ENCODE measurements at places on chromosomes 7 and 10.
A peak's percentile ranks its signal among the peaks of the same experiment; 100 is the strongest.

- DNase-seq: no peak
Observed at GRCh38 chr10:52814506-52814905, 41.9 kb upstream of the MBL2 start.

DNA sequence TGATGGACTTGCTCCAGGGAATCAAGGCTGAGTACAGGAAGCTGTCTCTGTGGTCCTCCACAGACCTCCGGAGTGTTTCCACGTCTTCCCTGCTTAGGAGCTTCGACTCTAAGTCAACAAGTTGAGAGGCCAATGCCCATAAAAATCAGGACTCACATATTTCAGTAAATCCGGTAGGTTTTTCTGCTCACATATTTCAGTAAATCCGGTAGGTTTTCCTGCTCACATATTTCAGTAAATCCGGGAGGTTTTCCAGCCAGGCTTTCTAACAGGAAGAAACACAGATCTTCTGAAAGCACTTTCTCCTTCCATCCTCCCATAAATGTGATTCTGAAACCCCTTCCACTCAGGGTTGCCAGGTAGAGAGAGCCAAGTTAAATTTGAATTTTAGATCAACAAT lies 340.1 kb upstream of the SHH start:
- no peak for DNase-seq

DNA sequence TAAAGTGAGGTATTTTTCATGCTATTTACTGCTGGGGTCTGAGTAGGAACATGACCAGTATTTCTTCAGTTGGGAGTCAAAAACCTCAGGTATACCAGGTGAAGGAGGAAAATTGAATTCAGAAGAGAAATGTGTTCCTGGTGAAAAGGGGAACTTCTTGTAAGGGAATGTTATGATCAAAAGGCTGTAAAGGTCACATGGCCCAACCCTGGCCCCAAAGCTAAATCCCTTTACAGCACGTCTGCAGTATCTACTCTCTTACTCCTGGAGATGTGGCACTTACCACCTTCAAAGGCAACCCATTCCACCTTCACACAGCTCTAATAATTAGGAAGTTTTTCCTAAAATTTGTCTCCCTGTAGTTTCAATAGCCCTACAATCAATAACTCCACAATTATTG lies 15.2 kb downstream of the PIK3AP1 start:
- no peak for DNase-seq

DNA sequence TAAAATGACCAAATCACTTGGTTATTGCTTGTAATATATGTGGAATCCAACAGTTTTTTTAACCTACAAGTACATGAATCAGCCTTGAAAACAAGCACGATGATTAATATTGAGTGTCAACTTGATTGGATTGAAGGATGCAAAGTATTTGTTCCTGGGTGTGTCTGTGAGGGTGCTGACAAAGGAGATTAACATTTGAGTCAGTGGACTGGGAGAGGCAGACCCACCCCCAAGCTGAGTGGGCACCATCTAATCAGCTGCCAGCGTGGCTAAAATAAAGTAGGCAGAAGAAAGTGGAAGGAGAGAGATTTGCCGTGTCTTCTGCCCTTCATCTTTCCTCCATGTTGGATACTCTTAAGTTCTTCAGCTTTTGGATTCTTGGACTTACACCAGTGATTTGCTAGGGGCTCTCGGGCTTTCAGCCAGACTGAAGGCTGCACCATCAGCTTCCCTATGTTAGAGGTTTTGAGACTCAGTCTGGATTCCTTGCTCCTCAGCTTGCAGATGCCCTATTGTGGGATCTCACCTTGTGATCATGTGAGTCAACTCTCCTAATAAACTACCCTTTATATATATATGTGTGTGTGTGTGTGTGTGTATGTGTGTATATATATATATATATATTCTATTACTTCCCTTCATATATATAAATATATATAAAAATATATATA lies 118.4 kb upstream of the WDR11 start:
- no peak for DNase-seq

- DNase-seq: no peak
Observed at GRCh38 chr7:138002828-138003189, 923 bp upstream of the CREB3L2 start.

DNA sequence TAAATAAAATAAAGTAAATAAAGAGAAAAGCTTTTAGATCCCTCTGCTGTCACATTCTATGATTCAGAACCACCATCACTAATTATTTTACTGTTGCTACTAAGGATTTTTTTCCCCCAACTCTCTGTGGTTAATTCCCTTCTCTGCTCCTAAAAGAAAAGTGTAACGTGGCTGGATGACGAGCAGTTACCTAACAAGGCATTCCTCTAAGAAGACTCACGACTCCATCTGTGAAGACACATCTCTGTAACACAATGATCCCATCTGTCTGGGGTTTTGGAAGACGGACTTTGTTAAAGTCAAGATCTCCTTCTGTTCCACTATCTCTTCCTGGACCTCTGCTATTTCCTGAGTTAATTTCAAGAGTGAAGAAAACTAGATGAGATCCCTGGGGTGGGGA lies 179.9 kb downstream of the SFMBT2 start:
- no peak for DNase-seq

- DNase-seq: no peak
Observed at GRCh38 chr7:120165227-120165626, 107.7 kb upstream of the KCND2 start.

GRCh38 chr7:126973066-126973465 lies 279.7 kb downstream of the GRM8 start:
- DNase-seq: no peak

GRCh38 chr7:2864204-2864985 lies 20.3 kb upstream of the GNA12 start:
- DNase-seq: no peak

GRCh38 chr10:74643596-74643975 lies 182.8 kb upstream of the KAT6B start:
- no peak for DNase-seq

GRCh38 chr7:102429141-102429899 lies 4.1 kb upstream of the ORAI2 start:
- no peak for DNase-seq

- no peak for DNase-seq
Observed at GRCh38 chr7:101832685-101833375, 15.4 kb downstream of the CUX1 start.

DNA sequence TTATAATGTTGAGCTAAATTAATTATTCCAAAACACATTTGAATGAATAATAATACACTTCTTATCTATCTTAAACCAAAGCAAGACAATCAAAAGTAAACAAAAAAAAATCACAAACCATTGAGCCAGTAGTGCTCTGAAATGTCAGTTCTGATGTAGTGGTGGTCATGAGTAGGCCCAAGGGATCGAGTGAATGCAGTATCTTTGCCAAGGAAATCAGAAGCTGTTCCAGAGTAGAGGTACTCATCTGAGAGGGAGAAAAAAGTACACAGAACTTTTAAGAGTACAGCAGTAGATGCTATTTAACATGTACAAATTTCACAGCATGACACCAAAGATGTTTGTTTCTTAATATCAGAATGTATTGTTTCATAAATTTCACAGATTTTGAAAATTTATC lies 121.5 kb downstream of the SEMA3D start:
- no peak for DNase-seq

DNA sequence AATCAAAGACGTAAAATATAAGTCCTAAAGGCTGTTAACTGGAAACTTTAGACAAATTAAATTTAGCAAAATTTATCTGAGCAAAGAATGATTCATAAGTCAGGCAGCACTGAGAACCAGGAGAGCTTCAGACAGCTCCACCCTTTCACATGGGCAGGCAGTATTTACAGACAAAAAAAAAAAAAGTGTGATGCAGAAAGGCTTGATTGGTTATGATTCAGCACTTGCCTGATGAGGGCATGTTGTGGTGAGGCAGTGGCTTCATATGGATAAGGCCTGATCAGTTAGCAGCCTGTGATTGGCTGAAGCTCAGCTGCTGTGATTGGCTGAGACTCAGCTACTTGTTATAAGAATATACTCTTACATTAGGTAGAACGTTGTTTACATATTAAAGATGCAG lies 495.4 kb upstream of the POM121L12 start:
- no peak for DNase-seq

DNA sequence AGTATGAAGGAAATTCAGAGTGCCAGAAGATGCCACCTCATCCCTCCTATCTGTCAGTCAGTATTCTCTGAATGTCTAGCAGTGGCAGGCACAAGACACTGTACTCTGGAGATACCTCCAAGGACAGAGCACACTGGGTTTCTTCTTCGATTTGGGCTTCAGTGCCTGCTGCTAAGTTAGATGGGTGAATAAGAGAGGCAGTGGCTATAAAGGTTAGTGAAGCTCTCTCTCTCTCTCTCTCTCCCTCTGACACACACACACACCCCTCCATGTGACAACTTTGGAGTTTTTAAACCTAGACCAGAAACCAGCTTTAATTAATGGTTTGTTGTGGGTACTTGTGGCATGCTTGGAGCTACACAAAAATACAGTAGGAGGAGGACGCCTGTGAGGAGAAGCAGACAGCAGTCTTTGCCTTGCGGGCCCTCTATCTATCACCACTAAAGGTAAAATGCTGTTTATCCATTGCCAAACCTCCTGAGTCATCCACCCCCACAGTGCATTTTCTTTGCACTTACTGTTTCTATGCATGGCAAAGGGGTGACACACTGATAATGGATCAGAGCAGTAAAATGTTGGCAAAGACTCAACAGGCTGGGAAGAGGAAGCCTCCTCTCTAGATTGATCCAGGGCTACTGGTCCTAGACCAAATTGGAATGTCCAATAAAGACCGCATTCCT lies 102.5 kb downstream of the TRIL start:
- peak; percentile 87 for DNase-seq

GRCh38 chr7:132930881-132931280 lies 151.0 kb downstream of the CHCHD3 start:
- DNase-seq: no peak

GRCh38 chr7:69527706-69528105 lies 70.6 kb upstream of the AUTS2 start:
- no peak for DNase-seq

GRCh38 chr7:150631866-150632864 lies at the start of gene GIMAP6:
TSS of gene GIMAP6 (minus strand) at chr7:150632385. CDS start at chr7:150630142, 2,243 bp downstream.
- no peak for DNase-seq

GRCh38 chr10:77011874-77012811 lies 625.5 kb downstream of the KCNMA1 start:
- DNase-seq: no peak

DNA sequence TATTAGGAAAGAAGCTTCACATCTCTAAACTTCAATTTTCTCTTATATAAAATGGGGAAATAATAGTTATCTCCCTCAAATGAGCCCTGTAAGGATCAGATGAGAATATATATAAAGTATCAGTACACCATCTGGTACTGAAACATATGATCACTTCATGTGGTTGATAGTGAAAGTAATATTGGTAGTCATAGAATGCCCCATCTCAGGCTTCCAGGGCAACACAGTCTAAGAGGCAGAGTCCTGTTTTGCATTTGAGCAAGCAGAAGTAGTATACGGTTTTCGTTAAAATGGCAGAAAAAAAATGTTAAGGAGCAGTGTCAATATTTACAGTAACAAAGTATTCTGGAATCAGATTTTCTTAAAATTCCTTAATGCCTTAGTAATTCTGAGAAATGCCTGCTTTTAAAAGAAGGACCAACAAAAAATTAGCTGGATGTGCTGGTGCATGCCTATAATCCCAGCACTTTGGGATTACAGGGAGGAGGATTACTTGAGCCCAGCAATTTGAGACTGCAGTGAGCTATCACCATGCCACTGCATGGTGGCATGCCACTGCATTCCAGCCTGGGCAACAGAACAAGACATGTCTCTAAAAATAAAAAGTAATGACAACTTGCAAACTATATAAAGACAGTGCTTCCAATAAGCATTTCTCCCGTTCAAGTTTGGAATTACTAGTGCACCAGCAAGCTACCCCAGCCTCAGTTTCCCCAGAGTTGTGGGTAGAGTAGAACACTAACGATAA lies 19.8 kb downstream of the KBTBD2 start:
- DNase-seq: no peak

- no peak for DNase-seq
Observed at GRCh38 chr10:62972103-62972502, 155.9 kb upstream of the EGR2 start.

DNA sequence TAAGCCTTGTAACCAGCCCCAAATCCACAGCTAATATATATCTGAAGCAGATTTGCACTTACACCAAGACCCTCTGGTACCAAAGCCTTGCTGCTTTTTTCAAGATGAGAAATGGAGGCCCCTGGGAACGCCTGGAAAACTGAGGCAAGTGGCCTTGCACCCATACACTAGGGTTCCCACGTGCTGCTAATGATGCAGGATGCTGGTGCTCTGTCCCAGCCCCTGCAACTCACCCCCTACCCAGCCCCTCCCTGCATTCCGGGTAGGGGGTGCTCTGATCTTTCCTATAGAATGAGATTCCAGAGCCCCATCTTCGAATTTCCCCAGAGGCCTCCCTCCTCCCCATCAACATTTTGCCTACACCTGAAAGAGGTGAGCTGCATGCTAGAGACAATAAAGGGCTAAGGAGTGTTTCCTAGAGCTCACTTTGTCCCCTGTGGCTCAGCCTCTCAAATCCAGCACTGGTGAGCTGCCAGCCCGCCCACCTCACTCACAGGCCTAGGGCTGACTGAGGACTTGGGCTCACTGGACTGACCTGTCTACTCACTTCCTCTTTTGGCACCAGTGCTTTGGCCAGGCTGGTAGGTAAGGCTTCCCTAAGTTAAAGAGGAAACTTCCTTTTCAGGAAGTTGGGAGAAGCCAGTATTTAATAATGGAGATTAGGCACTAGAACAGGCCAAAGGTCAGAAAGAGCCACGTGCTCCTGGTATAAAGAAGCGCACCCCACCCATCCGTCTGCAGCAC lies 9.8 kb downstream of the RBP4 start:
- no peak for DNase-seq

GRCh38 chr10:118865998-118866693 lies 111.4 kb upstream of the CACUL1 start:
- DNase-seq: no peak

GRCh38 chr10:27252267-27253000 lies 11.8 kb upstream of the ACBD5 start:
- DNase-seq: no peak

GRCh38 chr10:79438021-79438698 lies 7.3 kb downstream of the ZCCHC24 start:
- DNase-seq: no peak

GRCh38 chr10:5788969-5789368 lies 24.3 kb downstream of the GDI2 start:
- no peak for DNase-seq

GRCh38 chr7:80140388-80140787 lies 5.8 kb downstream of the GNAI1 start:
- no peak for DNase-seq

DNA sequence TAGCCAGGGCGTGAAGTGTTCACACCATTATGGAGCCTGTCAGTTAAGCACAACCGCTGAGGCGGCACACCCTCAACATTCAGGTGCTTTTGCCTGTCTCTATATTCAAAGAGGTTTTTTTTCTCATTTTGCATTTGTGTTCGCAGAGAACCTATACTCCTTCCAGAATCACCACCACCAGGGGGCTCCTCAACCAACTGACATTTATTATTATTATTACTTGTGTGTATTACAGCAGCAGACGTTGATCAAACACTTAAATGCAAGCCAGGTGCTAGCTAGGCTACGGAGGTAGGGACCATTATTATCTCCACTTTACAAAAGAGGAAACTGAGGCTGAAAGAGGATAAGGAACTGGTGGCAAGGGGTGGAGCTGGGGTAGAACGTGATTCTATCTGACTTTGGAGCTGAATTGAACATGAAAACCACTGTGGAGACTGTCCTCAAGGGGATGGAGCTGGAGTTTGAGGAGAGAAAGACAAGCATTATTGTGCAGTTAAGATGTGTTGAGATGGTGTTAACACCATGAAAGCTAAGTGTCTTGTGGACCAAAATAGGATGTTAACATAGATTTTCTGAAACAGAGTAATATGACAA lies 133.8 kb upstream of the PLXNA4 start:
- DNase-seq: peak; percentile 4

GRCh38 chr7:95169678-95170077 lies 154.7 kb downstream of the PON1 start:
- no peak for DNase-seq

GRCh38 chr7:144437370-144438191 lies 34.1 kb upstream of the NOBOX start:
- peak; percentile 2 for DNase-seq
